CD8-positive, alpha-beta memory T cell (primary cell): ENCODE measurements at places on chromosomes 2 and 18. TPM values are rescaled to one million over a fixed set of nuclear protein-coding genes. Genes with fewer than 3 reads are reported as not detected.

GRCh38 chr2:30155202-30155601 lies 8.4 kb downstream of the YPEL5 start:
- H3K27ac ChIP-seq = no peak overlapping the region
- peaks cover 40% of the 10 kb centered on the region for H3K36me3 ChIP-seq
- H3K4me1 ChIP-seq = peaks cover 23% of the 10 kb centered on the region
- H3K4me3 ChIP-seq = no peak overlapping the region
- no peaks in the 10 kb centered on the region for H3K27me3 ChIP-seq

DNA sequence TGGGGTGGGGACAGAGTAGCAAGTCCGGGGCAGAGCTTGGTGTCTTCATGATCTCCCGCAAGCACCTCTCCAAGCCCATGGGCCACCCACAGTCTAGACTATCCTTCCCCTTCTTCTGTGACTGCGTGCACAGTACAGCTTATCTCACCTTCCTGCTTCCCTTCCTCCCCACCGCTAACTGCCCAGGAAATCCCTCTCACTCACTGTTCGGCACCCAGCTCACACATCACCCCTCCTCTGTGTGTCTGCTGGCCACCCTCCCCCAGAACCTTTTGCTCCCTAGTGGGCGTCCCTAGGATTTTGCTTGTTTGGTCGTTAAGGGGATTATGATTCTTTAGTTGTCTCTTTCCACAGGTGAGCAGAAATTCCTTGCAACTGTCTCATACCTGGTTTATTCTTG lies 31.5 kb upstream of the SMAD7 start:
- H3K36me3 ChIP-seq = no peaks in the 10 kb centered on the region
- no peak overlapping the region for H3K27ac ChIP-seq
- no peak overlapping the region for H3K4me3 ChIP-seq
- no peak for DNase-seq

Gene ONECUT2
- total RNA-seq = not detected

DNA sequence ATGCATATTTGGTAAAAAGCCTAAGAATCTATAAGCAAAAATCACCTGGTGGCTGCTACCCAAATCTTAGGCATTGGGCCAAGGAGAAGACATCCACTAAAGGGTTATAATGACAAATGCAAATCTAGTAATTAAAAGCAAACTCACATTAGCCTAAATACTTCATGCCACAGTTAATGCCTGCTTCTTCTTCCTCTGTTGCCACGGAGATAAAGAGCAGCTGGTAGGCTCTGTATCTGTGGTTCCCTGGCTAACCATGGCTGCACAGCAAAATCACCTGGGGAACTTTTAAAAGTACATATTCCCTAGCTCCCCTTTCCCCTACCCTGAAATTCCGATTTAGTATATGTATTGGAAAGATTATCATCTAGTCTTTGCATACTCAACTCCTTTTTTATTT lies 114.3 kb downstream of the LNPK start:
- no peaks in the 10 kb centered on the region for H3K27me3 ChIP-seq
- no peak overlapping the region for H3K27ac ChIP-seq
- H3K4me1 ChIP-seq = no peaks in the 10 kb centered on the region
- no peaks in the 10 kb centered on the region for H3K36me3 ChIP-seq
- DNase-seq = no peak

DNA sequence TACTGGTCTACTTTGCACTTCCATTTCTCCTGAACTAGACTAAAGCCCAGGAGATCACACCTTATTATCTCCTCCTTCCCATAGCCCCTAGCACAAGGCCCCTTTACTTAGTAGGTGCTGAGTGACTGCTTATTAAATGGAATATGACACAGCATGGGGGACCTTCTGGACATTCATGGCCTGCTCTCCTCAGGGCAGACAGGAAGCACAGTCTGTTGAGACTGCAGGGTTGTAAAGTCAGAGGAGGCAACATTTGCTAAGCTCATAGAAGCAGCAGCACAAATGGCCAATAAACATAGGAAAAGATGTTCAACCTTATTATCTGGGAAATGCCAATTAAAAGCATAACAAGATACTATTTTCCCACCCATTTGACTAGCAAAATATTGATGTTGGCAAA lies 75.3 kb downstream of the DNMT3A start:
- peaks cover 25% of the 10 kb centered on the region for H3K4me1 ChIP-seq
- peaks cover 12% of the 10 kb centered on the region for H3K36me3 ChIP-seq
- no peaks in the 10 kb centered on the region for H3K27me3 ChIP-seq
- H3K27ac ChIP-seq = no peak overlapping the region

Gene POTEC
- not detected for total RNA-seq

Gene SRD5A2
- total RNA-seq = not detected

GRCh38 chr2:9661261-9661660 lies 30.5 kb upstream of the YWHAQ start:
- H3K27me3 ChIP-seq = no peaks in the 10 kb centered on the region
- no peaks in the 10 kb centered on the region for H3K36me3 ChIP-seq
- no peak for DNase-seq
- H3K27ac ChIP-seq = no peak overlapping the region
- no peak overlapping the region for H3K4me3 ChIP-seq

DNA sequence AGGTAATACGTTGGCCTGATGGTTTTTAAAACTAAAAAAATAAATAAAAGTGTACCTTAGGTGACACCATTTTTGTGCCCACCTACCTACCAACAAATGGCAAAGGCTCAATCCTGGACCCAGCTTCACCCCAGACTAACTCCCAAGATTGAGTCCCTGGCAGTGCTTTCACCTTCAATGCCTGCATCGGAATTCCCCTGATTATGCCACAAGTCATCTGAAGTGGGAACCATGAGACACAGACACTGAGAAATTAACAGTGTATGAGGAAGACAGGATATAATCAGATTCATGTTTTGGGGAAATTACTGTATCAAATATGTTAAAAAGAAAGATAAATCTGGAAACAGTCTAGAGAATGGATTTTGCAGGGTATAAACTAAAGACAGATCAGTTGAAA lies 41.6 kb downstream of the ZBTB14 start:
- H3K27ac ChIP-seq = no peak overlapping the region
- no peak for DNase-seq
- no peaks in the 10 kb centered on the region for H3K27me3 ChIP-seq
- H3K4me1 ChIP-seq = no peaks in the 10 kb centered on the region
- H3K4me3 ChIP-seq = no peak overlapping the region

DNA sequence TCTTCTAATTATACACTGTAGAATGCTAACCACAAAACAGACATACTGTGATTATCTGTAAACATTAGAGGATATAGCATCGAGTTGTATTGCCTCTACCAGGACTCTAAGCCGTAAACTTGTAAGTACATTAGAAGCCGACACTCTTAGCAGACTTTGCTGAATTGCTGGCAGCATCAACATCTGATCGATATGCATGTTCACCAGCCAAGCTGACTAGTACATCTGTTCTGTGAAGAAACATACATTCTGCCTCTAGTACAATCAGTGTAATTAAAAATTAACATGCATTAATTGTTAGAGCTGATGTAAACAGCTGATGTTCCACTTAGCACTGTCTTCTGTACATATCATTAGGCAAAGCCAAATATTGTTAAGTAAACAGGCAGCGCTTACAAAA lies 502.2 kb downstream of the NR4A2 start:
- H3K27me3 ChIP-seq = no peaks in the 10 kb centered on the region
- no peak for DNase-seq
- H3K27ac ChIP-seq = no peak overlapping the region
- no peak overlapping the region for H3K4me3 ChIP-seq
- no peaks in the 10 kb centered on the region for H3K4me1 ChIP-seq

GRCh38 chr18:63284827-63285733 lies 34.5 kb downstream of the BCL2 start:
- H3K36me3 ChIP-seq = peaks cover 9% of the 10 kb centered on the region
- peaks cover 71% of the 10 kb centered on the region for H3K4me1 ChIP-seq
- DNase-seq = no peak
- no peaks in the 10 kb centered on the region for H3K27me3 ChIP-seq

GRCh38 chr2:100643906-100644501 lies 81.2 kb downstream of the PDCL3 start:
- peak; percentile 11 for DNase-seq
- H3K27ac ChIP-seq = no peak overlapping the region
- H3K27me3 ChIP-seq = no peaks in the 10 kb centered on the region
- H3K4me3 ChIP-seq = peak overlapping the region; percentile 3
- H3K4me1 ChIP-seq = peaks cover 38% of the 10 kb centered on the region
- H3K36me3 ChIP-seq = no peaks in the 10 kb centered on the region

- H3K27ac ChIP-seq = no peak overlapping the region
- H3K4me1 ChIP-seq = no peaks in the 10 kb centered on the region
- H3K27me3 ChIP-seq = no peaks in the 10 kb centered on the region
- no peak overlapping the region for H3K4me3 ChIP-seq
- no peaks in the 10 kb centered on the region for H3K36me3 ChIP-seq
Measured at GRCh38 chr2:58099096-58099769, 52.6 kb downstream of the VRK2 start.

- no peaks in the 10 kb centered on the region for H3K27me3 ChIP-seq
- H3K4me3 ChIP-seq = no peak overlapping the region
- DNase-seq = no peak
- no peaks in the 10 kb centered on the region for H3K4me1 ChIP-seq
- H3K27ac ChIP-seq = no peak overlapping the region
Measured at GRCh38 chr18:12028040-12028628, 46.8 kb downstream of the IMPA2 start.

DNA sequence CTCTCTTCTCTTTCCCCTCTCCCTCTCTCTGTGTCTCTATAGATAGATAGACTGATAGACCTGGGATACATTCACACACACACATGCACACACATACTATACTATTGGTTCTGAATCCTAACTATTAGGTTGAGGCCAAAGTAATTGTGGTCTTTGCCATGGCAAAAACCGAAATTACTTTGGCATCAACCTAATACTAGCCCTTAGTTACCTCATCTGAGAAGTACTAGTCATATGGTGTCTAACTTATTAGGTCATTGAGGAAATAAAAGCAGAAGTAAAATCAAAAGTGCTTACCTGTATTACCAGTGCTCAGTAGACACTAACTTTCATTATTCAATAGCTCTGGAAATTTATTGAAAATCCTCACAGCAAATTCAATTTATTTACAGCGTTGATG lies 451.5 kb downstream of the EPHA4 start:
- DNase-seq = no peak
- H3K4me1 ChIP-seq = no peaks in the 10 kb centered on the region
- H3K36me3 ChIP-seq = no peaks in the 10 kb centered on the region
- no peak overlapping the region for H3K4me3 ChIP-seq
- no peak overlapping the region for H3K27ac ChIP-seq
